GM13977 (cell line): ENCODE measurements at places on chromosomes 3 and 15.

DNA sequence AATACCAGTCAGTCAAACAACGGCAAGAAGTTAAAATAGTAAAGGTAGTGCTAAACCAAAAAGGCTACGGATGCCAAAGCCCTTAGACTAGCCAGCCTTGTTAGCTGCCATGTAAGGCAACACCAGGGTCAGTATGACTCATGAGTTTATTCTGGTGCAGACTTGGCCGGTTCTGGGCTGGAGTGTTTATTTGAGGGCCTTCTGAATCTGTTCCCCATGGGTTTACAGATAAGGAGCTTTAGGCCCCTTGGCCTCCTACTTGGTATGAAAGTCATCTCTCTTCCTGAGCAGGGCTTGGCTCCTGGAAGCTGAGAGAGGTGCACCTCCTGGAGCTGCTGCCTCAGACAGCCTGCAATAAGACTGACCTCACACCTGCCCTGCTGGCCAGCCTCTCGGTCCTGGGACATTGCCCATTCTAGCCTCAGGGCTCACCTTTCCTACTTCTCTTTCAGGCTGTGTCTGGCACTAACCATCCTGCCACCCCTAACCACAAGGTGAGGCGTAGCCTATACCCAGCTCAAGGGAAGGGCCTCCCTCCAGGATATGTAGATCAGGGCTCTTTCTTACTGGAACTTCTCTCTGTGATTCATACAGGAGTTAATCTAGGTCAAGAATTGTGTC is 10.4 kb upstream of the RTP1 start:
- no peak for DNase-seq

DNA sequence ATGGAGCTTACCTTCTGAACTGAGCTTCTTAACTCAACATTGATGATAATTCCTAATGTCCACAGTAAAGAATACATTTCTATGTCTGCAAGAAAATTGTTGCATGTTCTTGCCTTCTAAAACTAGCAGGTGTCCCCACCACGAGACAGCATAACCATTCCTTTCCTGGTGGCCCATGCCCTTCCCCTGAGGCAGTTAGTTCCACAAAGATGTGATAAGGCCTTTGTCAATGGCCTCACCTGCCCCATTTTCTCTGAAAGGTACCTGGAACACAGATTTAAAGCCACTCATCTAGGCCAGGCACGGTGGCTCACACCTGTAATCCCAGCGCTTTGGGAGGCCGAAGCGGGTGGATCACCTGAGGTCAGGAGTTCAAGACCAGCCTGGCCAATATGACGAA is 21.0 kb upstream of the HTR3E start:
- DNase-seq, result no peak

DNA sequence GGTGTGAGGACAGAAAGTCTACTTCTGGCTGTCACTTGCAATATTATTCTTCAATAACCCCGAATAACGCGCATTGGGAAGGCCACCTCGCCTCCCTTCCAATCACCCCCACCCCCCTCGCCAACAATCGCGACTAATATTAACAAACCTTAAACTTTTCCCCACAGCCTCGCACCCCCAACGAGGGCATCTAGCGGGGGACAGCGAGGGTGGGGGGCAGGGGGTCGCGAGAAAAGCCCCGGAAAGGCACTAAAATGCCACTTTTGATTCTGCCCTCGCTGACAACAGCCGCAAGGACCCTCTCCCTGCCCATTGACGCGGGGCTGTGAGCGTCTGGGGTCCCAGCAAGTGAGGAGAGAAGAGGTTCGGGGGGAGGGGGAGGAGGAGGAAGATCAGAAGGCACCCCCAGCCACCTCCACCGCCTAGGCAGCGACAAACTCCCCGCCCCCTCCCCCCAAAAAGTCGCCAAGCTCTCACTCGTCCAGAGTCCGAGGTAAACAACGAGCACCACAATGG is 868 bp downstream of the SATB1 start:
- DNase-seq, result no peak

- DNase-seq, result no peak
Measured at GRCh38 chr3:151631946-151632345, 101.8 kb upstream of the AADACL2 start.

DNA sequence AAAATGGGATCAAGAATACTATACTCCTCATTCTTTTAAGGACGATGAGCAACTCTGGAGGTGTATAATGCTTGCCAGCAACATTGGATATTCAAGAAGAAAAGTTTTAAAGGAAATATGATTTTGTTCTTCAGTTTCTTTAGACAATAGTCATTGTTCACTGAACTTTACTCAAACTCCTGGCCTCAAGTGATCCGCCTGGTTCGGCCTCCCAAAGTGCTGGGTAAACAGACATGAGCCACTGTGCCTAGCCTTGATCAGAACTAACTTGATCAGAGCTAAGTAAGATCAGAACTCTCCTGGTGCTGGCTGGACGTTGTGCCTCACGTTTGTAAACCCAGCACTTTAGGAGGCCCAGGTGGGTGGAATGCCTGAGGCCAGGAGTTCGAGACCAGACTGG is 12.6 kb downstream of the EFCAB12 start:
- DNase-seq, result no peak

DNA sequence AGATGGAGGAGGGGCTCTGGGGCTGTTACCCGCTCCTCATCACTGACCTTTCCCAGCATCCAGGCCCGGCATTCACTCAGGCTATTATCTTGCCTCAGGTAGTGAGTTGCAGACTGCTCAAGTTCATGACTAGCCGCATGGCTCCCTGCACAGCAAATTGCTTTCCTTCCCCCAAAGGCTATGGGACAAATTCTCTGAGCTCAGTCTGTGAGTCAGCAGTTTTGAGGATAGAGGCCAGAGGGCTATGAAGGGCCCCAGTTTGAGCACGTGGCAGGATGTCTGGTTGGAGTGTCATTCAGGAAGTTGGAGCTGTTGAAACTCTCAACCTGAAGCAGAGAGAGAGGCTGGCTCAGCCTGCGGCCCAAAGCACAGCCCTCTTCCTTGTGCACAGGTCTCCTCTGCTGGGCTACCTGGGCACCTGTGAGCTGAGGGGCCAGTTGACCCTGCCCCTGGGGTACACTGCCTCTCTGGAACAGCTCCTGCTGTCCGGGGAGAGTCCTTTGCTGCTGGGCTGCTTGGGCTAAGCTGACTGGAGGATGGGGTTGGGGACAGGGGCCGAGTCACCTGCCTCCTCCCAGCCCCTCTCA is 7.9 kb downstream of the FAH start:
- DNase-seq, result peak; percentile 42
